Left kidney (tissue), 8 donors: ENCODE measurements at places on chromosomes 6 and 20.

GRCh38 chr20:63223121-63223825, 7.3 kb upstream of the YTHDF1 start:
- no peak for DNase-seq

GRCh38 chr20:13404293-13404692, 183.2 kb downstream of the ISM1 start:
- no peak for DNase-seq

DNA sequence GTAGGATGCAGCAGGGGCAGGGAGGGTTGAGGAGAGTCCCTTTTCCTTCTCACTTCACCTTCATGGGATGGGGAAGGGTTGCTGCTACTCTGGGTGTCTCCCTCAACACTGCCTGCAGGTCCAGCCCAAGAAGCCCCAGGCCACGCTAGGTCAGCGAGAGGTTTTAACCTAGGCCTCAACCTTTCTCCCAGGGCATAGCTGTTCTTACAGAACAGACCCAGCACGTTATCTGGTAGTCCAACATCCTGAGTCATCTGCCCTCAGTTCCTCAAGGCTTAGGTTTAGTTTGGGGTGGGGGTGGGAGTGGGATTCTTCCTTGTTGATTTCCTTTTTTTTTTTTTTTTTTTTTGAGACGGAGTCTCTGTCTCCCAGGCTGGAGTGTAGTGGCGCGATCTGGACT, 15.8 kb downstream of the LRRC73 start:
- no peak for DNase-seq

DNA sequence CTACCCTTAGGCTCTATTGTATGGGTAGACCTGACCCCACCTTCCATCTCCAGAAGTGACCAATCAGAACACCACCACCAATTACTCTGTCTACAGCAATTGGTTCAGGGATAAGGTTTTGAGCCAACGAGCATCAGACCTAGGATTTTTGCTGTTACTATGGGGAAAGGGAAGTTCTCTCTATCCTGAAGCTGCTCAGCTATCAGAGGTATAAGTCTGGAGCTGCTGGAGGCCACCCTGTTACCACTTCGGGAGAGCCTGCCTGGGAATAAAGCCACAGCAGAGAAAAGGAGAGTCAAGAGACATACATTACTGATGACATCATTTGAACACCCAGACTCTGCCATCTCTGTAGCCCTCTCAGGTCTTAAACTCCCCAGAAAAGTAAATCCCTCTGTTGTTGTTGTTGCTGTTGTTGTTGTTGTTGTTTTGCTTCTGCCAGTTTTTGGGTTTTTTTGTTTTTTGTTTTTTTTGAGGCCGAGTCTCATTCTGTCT, 94.5 kb downstream of the PREX1 start:
- DNase-seq = no peak

DNA sequence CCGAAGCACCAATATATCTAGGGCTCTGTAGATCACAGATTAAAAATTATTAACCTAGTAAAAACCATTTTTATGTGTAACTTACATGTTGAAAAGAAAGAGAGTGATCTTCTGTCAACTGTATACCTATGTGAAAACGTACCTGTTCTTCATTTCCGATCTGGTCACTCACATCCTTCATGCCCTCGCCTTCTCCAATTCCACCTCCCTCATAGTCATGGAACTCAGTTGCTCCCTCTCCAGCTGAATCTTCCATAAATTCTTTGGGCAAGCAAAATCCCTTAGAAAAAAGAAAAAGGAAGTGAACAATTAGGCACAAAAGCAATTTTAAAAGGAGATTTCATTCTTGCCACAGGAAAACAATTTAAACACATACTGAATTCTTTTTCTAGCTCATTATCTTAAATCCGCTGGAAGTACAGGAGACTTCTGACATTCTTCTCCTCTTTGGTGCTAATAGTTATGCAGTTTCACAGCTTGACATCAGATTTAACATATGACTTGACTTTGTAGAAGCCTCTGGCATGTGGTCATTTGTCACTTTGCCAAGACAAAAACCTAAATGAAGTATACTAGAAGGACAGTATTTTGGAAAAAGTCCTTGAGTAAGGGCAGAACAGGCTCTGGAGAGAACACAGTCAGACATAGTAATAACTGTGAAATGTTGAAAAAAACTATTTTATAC, 29.5 kb upstream of the LYRM2 start:
- DNase-seq = no peak

DNA sequence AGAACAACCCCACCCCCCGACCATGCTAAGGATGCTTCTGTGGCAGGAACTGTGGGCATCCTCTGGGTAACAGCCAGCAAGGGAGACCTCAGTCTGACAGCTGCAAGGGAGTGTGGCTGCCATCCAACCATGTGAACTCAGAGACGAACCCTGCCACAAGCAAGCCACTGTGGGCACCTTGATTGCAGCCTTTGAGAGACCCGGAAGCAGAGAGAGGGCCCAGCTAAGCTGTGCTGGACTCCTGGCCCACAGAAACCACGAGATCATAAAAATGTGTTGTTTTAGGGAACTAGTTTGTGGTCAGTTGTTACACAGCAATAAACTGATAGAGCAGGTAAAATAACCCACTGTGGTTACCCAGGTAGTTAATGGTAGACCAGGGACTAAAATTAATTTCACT, 414.6 kb downstream of the CDH26 start:
- no peak for DNase-seq
